Stimulated activated CD4-positive, alpha-beta T cell treated with anti-CD3 and anti-CD28 coated beads, Interleukin-1b, Interleukin-23, amount 100 ng/mL, for 1 hour (primary cell): ENCODE measurements at places on chromosomes 12 and 14.
A peak's percentile ranks its signal among the peaks of the same experiment; 100 is the strongest.

DNA sequence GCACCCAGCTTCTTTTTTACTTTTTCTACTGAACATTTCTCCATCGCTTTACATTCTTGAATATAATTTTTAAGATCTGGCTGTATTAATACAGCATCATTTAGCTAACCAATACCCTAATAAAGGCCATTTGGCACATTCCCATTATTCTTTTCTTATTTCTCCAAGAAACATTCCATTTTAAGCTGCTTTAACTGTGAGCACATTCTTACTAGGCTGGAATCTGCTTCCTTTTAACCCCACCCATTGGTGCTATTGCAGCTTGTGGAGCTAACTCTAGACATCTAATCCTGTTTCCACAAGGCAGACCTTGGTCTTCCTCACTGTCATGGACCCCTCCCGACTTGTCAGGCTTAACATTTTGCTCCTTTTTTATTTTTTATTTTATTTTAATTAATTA is 15.2 kb downstream of the CALM1 start:
- no peak for DNase-seq

- no peak for DNase-seq
Observed at GRCh38 chr12:46217541-46218321, 51.1 kb downstream of the SLC38A1 start.

DNA sequence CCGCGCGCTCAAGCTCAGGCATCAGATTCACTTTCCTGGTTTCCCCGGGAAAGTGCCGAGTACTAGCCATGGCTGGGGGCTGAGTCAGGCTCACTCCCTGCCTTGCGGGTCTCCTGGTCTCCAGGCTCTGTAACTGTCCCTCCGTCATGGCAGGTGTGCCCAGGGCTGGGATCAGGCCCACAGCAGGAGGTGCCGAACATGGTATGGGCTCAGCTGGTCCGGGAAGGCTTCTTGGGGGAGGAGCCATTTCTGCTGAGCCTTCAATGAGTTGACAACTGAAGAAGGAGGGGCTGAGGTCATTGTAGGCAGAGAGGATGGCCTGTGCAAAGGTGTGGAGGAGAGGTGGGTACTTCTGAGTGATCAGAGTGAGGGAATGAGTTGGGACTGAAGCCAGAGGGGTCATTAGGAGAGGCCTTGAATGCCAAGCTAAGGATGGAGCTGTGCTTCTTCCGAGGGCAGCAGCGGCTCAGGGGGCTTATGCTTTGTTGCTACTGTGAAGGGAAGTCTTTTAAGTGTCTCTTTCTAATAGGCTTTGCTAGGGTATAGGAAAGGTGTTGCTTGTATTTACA is 769 bp downstream of the EXOC3L4 start:
- no peak for DNase-seq

- no peak for DNase-seq
Observed at GRCh38 chr12:131142891-131143657, 189.4 kb downstream of the ADGRD1 start.

DNA sequence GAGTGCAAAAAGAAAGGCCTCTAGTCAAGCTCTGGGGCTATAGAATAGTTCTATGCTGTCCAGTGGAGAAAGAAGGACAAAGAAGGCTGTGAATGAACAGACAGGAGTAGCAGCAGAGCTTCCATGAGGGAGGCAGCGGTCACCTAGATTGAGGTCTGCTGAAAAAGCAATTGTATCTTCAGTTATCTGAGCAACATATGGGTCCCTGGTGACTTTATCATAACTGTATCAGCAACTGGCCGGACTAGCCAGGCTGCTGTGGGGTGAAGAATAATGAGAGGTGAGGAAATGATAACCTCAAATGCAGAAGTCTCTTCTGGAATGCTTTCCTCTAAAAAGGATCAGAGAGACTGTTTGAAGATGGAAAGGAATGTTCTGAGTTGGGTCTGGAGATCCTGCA is 971.3 kb upstream of the TMEM132C start:
- no peak for DNase-seq

DNA sequence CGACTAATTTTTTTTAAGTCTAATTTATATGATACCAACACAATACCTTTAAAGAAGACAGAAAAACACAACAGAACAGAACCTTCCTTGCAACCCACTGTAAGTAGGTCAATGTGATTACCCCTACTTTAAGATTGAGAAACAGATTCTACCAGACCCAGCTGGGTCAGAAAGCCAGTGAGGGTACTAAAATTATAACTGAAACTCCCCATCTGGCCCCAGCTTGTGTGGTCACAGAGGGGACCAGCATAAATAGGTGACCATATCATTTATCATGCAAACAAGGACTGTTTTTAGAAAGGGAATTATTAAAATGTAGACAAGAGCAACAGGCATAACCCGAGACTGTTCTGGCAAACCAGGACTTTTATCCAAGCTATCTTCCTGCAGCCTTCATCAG is 30.1 kb upstream of the FRMD6 start:
- DNase-seq: no peak

- DNase-seq: no peak
Observed at GRCh38 chr12:45260104-45260815, 44.4 kb downstream of the ANO6 start.

DNA sequence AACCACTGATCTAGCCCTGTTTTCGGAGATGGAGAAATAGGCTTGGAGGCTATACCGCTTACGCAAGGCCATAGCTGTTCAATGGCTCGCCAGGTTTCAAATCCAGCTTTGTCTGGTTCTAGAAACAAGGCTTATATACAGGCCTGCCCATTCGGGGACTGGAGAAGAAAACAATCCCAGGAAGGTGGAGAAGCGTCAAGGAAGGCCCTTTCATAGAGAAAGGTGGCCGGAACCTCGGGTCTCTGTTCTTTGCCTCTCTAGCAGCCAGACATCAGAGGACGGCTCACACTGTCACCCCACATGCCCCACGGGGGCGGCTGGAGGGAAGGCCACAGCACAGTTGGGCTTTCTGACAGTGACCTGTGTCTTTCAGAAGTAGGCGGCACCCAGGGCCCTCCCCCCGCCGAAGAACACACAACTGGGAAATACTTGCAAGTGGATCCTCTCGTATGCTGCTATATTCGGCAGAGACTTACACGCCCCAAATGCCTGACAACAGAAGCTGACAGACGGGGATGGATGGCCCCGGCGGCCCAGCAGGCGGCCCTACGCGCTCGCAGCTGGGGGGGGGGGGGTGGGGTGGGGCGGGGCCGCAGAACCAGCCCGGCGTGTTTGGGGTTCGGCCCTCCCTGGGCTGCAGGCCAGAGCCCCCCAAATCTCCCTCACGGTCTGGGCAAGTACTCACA is 4.5 kb upstream of the SETD1B start:
- no peak for DNase-seq

DNA sequence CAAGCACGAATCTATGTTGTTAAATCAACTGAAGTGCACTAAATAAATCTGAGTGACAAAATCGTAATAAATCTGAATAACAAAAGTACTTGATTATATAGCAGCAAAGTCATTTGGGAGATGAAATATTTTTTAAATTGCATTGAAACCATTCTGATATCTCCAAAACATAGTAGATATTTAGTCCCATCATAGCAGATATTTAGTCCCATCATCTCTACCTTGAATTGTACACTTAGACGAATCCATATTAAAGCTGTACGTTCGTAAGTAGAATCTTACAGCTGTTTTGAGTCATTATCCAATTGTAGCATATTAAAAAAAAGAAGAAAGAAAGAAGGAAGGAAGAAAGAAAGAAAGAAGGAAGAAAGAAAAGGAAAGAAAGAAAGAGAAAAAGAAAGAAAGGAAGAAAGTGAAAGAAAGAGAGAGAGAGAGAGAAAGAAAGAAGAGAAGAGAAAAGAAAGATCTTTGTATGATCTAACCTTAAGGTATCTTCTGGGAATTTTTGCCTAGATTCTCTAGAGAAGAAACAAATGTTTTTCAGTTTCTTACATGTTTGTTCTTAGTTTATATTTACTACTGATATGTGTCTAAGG is 2.6 kb downstream of the DCN start:
- DNase-seq: no peak

GRCh38 chr14:105884808-105885281 is 358.5 kb downstream of the TMEM121 start:
- no peak for DNase-seq

GRCh38 chr14:75917322-75917945 is 64.4 kb downstream of the TGFB3 start:
- no peak for DNase-seq

GRCh38 chr14:68550338-68550715 is 242.5 kb downstream of the ZFP36L1 start:
- DNase-seq: no peak

DNA sequence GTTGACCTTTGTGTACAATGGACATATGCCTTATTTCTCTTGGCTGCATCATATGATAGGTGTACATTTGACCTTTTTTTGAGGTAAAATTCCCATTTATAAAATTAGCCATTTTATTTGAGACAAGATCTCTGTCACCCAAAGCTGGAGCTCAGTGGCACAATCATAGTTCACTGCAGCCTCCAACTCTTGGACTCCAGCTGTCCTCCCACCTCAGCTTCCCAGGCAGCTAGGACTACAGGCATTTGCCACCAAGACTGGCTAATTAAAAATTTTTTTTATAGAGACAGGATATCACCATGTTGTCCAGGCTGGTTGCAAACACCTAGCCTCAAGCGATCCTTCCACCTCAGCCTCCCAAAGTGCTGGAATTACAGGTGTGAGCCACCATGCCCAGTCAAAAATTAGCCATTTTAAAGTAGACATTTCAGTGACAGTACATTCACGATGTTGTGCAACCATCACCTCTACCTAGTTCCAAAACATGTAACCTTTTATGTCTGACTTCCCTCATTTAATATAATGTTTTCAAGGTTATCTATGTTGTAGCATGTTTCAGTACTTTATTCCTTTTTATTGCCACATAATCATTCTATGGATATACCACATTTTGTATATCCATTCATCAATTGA is 5.4 kb downstream of the G2E3 start:
- no peak for DNase-seq

DNA sequence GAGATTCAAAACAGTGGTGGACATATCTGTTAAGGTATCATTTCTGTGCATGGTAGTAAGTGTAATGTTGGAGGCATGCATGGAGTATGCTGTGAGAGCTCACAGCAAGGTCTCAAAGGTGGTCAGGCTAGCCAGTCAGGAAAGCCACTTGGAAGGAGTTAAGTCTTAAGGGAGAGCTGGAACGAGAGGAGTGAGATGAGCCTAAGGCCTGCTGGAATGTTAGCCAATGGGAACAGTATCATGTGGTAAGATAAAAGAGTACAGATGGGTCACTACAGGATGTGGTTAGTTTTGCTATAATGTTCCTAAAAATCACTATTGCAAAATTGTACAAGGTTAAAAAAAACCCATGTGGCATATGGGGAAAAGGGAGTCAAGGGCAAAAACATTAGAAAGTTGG is 311.7 kb upstream of the E2F7 start:
- no peak for DNase-seq

GRCh38 chr14:99125616-99126431 is 146.2 kb downstream of the BCL11B start:
- no peak for DNase-seq

- DNase-seq: no peak
Observed at GRCh38 chr12:3090240-3091037, 13.3 kb downstream of the TSPAN9 start.

GRCh38 chr12:48122065-48122834 is 3.1 kb downstream of the PFKM start:
- DNase-seq: no peak

DNA sequence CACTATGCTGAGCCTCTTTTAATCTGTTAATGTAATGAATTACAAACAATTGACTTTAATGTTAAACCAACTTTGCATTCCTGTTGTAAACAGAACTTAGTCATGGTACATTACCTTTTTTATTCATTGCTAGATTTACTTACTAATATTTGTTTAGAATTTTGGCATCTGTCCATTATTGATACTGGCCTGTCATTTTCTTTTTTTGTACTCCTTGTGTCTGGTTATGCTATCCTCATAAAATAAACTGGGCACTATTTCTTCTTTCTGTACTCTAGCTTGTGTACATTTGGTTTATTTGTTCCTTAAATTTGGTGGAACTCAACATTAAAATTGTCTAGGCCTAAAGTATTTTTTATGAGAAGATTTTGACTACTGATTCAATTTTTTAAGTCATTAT is 32.1 kb downstream of the SPATA7 start:
- DNase-seq: no peak

DNA sequence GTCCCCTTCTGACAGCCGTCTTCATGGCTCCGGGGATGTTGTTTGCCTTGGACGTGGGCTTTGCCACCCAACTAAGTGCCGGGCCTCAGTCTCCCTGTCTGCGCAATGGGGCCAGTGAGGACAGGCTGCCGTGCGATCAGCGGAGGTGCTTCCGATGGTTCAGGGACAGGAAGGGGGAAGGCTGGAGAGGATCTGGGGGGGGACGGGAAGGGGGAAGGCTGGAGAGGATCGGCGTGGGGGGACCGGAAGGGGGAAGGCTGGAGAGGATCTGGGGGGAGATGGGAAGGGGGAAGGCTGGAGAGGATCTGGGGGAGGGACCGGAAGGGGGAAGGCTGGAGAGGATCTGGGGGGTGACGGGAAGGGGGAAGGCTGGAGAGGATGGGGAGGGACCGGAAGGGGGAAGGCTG is 3.4 kb downstream of the MMP17 start:
- no peak for DNase-seq

- no peak for DNase-seq
Observed at GRCh38 chr14:69132513-69133181, 20.3 kb downstream of the DCAF5 start.

GRCh38 chr12:51721282-51721940 is 127.1 kb downstream of the FIGNL2 start:
- DNase-seq: peak; percentile 5

DNA sequence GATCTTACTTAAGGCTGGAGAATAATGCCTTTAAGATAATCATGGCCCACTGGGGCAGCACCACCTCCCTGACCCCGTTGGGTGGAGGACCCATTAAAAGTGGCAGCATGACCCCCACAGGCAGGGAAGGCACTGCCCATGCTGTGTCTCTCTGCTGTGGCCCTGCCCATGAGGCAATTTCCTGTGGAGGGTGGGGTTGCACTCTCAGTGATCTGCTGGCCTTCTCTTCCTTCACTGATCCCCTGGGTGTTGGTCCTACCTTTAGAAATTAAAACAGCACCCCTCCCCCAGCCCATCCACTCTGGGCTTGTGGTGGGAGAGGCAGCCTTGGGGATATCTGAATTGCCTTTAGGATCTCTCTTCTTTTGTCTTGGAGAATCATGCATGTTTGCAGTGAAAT is 17.3 kb downstream of the KLRK1 start:
- DNase-seq: no peak

DNA sequence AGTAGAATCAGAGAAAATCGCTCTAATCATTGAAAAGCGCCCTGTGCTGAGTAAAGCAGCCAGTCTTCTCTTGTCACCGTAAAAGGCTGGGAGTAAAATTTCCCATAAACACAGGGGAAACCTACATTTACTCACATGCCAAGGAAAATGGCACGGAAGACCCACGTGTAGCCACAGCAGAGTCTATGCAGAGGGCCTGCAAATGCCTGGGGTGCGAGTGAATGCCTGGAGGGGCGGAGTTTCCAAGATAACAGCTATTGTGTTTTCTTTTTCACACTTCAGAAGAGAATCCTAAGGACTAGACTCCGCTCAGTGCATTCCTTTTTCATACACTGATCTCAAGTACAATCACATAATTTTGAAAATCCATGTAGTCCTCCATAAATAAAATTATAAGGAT is 159.9 kb upstream of the FOXN3 start:
- DNase-seq: no peak
